ENCODE measurements at places on chromosomes 2 and 18.

GRCh38 chr2:74179063-74179865 lies 585 bp upstream of the MOB1A start:
- DNase-seq = no peak

DNA sequence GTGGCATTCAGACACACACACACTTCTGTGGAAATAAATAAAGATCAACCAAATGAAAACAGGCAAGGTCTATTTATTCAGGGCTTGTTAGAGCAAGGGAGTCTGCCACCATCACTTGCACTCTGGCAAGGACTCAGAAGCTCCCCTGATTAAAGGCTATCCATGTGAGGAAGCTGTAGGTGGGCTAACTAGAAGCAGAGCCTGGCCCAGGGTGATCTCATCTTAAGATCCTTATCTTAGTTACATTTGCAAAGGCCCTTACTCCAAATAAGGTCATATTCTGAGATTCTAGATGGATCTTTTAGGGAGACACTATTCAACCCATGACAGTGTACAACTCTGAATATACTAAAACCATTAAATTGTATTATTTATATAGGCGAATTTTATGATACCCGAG lies 190.0 kb upstream of the SRD5A2 start:
- no peak for DNase-seq

DNA sequence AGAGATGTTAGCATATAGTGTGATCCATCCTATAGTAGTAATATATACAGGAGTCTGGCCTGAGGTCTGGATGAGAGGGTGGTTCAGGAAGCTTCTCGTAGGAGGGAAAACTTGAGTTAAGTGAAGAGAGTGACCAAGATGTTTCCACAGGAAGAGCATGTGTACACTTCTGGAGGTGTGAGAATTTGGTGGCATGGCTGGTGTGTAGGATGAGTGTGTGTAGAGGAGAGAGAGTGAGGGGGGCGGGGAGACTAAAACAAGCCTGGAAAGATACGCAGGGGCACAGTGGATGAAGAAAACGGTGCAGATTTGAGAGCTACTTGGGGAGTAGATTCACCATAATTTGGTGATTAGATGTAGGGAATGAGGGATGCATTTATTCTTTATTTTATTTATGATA lies 43.5 kb upstream of the CTLA4 start:
- no peak for DNase-seq

- DNase-seq = no peak
Observed at GRCh38 chr2:124258140-124258880, 233.2 kb downstream of the CNTNAP5 start.

DNA sequence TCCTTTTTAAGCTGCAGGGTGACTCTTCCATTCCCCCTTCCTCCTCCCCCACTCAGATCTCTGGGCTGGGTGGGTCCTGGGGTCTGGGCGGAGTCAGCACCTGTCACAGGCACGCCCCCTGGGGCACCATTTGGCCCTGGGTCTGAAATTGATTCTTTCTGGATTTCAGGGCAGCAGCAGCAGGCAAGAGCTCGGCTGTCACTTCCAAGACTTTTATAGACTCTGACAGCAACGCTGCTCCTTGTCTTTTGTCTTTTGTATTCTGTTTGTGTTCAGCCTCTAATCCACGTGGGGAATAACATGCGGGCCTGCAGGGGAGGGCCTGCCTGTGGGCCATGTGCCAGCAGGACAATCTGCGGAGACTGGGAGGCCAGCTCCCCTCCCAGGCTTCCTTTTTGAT lies 3.9 kb downstream of the BOD1L2 start:
- DNase-seq = no peak

DNA sequence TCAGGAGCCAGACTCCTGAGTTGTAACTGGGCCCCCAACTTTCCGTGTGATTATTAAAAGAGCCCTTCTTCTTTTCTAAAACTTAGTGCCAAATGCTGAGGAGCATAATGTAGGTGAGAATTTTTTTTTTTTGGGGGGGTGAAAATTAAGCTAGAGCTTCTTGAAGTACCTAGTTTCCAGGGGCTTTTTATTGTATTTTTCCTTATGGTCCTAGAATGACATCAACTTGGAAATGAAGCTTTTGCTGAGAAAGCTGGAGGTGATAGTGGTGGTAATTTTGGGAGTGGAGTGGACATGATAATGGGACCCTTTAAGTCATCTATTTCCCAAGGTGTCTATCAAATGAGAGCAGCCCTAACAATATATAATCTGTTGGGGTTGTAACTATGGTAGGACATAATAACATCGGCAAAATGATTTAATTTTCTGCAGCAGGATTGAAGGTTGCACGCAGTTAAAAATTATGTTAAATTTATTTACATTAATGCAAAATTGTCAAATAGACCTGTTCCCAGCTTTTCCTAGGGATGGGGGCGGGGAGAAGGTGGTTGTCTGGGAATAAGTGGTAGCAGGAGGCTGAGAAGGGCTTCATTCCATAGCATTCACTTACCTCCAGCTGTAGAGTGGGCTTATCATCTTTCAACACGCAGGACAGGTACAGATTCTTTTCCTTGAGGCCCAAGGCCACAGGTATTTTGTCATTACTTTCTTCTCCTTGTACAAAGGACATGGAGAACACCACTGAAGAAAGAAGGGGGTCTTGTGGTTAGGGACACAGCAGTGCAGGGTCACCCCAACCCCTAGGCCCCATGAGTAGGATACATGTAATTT lies 5.7 kb downstream of the IL1B start:
- DNase-seq = no peak

GRCh38 chr2:18441583-18441982 lies 118.9 kb downstream of the RDH14 start:
- no peak for DNase-seq

- DNase-seq = no peak
Observed at GRCh38 chr2:126832014-126832413, 66.7 kb upstream of the TEX51 start.

Data from stimulated activated CD4-positive, alpha-beta T cell treated with anti-CD3 and anti-CD28 coated beads, TNF-alpha, amount 100 ng/mL, for 1 hour (primary cell).